ENCODE measurements at places on chromosomes 1 and 21.
A peak's percentile ranks its signal among the peaks of the same experiment; 100 is the strongest.

DNA sequence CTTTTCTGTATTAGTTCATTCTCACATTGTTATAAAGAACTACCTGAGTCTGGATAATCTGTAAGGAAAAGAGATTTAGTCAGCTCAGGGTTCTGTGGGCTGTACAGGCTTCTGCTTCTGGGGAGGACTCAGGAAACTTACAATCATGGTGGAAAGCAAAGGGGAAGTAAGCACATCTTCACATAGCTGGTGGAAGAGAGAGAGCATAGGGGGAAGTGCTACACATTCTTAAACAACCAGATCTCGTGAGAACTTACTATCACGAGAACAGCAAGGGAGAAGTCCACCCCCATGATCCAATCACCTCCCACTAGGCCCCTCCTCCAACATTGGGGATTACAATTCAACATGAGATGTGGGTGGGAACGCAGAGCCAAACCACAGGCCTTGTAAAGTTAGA lies 37.9 kb upstream of the AHCTF1 start:
- no peak for DNase-seq

- no peak for DNase-seq
Observed at GRCh38 chr1:36217670-36218069, 6.6 kb upstream of the THRAP3 start.

GRCh38 chr1:116902027-116902426 lies 7.7 kb upstream of the PTGFRN start:
- no peak for DNase-seq

DNA sequence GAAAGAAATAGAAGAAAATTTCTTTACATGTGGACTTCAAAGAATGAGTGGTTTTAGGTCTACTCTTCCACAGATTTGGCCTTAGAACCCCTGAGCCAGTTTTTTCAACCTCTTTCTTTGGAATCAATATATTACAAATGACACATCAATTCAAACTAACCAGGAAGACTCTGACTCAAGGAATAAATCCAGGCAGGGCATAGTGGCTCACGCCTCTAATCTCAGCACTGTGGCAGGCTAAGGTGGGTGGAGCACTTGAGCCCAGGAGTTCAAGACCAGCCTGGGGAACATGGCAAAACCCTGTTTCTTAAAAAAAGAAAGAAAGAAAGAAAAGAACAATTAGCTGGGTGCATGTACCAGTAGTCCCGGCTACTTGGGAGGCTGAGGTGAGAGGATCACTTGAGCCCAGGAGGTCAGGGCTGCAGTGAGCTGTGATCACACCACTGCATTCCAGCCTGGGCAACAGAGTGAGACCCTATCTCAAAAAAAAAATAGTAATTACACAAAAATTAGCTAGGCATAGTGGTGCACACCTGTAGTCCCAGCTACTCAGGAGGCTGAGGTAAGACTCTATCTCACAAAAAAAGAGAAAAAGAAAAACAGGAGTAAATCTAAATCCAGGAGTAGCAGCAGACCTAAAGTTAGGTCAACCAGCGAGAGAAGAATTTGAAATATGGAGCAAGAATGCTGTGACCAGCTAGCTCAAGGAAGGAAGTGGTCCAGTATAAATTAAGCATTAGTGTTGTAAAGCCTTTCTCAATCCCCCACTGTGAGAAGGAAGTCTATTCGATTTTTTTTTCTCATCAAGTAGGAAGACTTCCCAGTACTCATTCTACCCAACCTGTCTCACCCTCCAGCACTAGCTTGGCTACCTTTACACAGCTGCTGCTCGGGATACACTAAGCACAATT lies 1.9 kb downstream of the SORT1 start:
- no peak for DNase-seq

- no peak for DNase-seq
Observed at GRCh38 chr1:89035080-89035479, 12.4 kb upstream of the GBP3 start.

GRCh38 chr1:244011786-244012185 lies 39.3 kb upstream of the ZBTB18 start:
- DNase-seq, result no peak

- no peak for DNase-seq
Observed at GRCh38 chr1:169487133-169487532, 1.4 kb upstream of the SLC19A2 start.

GRCh38 chr1:208159555-208160258 lies 84.5 kb downstream of the PLXNA2 start:
- peak; percentile 84 for DNase-seq

DNA sequence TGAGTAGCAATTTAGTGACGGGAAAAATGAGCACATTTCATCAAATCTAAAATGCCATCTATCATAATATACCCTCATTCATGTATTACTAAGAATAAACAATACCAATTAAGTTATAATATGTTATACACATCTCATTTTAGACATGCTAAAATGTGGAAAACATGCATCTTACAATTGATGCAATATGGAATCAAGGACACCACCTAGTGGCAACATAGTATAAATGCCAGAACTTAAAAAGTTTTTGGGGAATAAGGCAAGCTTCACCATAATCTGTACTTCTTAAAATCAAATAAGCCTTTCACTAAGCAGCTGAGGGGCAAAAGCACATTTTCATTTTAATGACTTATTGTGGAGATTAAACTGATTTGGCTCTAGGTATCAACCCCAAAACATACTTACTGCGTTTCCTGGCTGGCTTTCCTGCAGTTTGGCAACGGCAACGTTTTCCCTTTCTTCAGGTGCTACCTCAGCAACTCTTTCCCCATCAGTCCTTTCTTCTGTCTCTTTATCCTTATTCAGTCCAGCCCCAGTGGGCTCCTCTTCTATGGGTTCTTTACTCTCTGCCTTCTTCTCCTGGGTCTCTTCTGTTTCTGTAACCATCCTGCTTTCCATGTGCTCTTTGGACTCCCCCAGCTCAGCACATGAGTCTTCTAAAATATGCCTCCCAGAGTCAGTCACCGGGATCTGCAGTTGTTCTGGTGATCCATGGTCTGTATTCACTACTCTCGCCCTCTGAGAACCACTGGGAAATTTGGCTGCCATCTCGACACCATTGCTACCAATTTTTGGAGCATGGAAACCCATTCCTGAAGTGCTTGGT lies 11.4 kb downstream of the SDE2 start:
- peak; percentile 12 for DNase-seq

GRCh38 chr1:155174324-155175280 lies 953 bp downstream of the TRIM46 start:
- DNase-seq, result no peak

- no peak for DNase-seq
Observed at GRCh38 chr1:197732187-197732586, 43.1 kb downstream of the DENND1B start.

DNA sequence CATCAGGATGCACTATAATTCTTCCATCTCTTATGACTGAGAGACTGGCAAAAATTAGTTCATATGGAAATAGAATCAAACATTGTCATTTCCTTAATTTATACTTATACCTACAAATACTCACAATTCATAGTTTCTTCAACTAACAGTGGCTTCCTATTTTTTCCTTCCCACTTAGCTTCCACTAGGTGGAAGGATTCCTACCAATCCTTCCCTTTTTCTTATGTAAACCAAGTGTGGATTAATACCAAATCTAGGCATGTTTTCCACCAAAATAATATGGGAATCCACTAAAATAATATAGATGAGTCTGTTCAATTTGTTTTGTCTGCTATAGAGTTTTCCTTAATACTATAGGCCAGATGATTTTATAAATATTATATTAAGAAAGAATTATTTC lies 1537.1 kb downstream of the PLA2G4A start:
- no peak for DNase-seq

GRCh38 chr1:93958032-93958725 lies 48.9 kb upstream of the GCLM start:
- DNase-seq, result no peak

- no peak for DNase-seq
Observed at GRCh38 chr1:63987628-63988024, 213.8 kb downstream of the ROR1 start.

DNA sequence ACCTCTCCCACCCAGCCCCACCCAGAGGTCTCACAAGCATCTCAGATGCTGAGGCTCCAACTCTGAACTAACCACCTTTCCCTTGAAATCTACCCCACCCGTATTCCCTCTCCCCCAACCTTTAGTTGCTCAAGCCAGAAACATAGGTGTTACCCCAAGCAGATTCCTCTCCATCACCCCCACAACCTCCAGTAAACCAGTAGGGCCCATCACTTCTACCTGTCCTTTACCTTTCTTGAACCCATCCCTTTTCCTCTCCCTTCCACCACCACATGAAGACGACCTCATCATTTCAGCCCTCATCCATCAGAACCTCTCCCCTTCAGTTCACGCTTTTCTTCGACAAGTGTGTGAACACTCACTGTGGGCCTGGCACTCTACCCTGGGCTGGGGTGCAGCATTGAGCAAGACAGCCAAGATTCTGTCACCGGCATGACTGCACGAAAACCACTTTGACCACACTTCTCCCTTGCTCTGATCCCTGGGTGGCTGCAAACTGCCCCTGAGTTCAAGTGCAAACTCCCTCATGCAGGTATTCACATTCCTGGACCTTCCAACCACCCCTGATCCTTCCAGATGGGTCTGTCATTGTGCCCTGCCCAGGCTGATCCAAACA lies 65.5 kb upstream of the LAPTM5 start:
- DNase-seq, result peak; percentile 7

- no peak for DNase-seq
Observed at GRCh38 chr1:19435181-19435580, 50.2 kb downstream of the CAPZB start.

DNA sequence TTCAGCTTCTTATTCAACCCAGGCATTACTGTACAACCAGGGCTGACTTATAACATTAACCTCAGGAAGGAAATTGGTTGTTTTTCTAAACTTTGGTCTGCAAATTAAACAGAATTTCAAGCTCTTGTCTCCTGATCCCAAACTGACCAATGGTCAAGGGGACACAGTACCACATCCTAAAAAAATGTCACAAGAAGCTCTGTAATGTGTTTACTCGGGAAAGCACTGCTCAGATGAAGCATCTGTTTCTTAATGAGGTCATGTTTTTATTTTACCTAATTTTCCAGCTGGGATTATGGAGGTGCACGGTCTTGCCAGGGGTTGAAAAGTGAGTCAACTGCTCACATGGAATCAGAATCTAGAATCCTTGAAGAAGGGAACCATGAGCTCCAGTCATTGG lies 18.7 kb downstream of the ADAMTS5 start:
- DNase-seq, result no peak

- DNase-seq, result peak; percentile 83
Observed at GRCh38 chr21:26918323-26919079, 48.4 kb downstream of the ADAMTS5 start.

DNA sequence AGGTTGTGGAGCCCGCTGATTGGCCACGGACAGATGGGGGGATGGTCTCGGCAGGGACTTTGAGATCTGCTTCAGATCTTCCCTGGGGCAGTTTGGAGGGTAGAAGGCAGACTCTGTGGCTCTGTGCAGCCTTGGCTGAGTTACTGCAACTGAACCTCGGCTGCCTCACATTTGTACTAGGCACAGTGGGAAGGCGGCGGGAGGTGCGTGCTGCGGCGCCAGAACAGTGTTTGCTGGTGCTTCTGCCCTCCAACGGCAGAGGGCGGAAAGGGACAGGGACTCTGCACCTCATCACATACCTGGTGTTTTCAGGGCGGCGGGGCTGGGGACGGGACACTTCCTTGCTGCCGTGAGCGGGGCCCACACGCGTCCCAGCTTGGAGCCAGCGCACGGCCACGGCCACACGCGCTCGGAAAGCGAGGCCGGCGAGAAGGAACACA lies 26.2 kb downstream of the SLC66A1 start:
- no peak for DNase-seq

GRCh38 chr1:40038697-40039096 lies 1.8 kb upstream of the CAP1 start:
- DNase-seq, result no peak

- no peak for DNase-seq
Observed at GRCh38 chr1:236070753-236071152, 5.9 kb upstream of the NID1 start.

GRCh38 chr1:66381621-66382275 lies 152.2 kb upstream of the SGIP1 start:
- no peak for DNase-seq

GRCh38 chr1:115722221-115722620 lies 46.3 kb downstream of the CASQ2 start:
- DNase-seq, result no peak

GRCh38 chr1:22329148-22329515 lies 122.5 kb upstream of the ZBTB40 start:
- DNase-seq, result no peak

DNA sequence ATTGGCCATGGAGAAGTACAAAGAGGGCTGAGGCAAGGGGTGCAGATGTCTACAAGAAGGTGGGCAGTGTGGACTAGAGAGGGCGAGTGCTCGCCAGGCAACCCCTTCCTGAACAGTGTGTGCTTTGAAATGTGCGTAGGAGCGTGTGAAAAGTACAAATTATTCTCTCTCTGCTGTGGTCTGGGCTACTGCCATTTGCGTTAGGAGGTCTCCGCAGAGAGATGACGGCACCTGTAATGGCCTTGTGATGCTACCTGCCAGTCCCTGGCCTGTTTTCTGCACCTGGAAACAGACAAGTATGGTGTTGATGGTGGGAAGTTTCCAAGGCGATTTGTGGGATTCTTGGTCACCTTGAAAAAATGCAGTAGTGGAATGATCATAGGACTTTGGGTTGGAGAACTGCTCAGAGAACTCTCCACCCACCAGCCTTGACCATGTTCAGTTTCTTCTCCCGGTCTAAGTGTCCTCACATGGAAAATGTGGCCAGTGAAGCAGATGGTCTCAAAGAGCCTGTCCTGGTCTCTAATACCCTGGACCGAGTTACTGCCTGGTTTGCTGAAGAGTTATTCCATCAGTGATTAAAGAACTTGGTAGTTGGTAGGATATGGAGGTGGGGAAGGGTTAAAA lies 74.5 kb downstream of the MRPS6 start:
- DNase-seq, result no peak

GRCh38 chr1:30419831-30420230 lies 303.6 kb downstream of the MATN1 start:
- no peak for DNase-seq

DNA sequence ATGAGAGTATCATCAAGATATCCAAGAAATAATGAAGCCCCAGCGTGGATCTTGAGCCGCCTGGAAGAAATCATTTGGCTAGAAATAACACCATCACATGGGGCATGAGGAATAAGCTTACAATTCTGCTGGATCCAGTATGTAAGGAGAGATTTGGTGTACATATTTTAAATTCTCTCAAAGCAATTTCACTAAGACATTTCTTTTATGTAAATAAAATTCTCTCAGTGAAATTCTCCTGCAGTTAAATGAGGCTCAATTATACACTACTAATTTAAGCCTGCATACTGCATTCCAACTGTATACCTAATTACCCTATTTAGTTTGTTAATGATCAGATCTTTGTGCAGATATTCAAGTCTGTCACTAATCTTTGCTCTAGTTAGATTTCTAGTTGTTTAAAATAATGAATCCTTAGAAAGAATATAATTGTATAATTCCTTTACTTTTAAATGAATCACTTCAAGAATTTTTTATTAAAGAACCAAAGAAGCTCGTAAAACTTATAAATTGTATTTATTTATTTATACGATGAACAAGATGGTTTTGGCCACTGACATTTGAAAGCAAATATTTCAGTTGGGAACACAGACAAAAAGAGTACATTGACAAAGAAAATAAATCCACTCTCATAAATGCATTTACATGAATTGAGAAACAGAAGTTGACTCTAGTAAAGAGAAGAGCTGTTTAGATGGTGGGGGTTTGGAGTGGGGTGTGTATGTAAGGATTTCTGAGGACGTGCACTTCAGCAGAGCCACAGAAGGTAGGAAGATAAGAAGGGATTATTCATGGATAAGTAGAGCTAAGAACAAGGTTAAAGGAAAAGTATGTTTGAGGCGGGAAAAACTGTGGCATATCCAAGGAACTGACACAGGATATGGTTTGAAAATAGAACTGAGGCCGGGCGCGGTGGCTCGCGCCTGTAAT lies 466.8 kb downstream of the DSCAM start:
- no peak for DNase-seq

All from GM04504 (cell line).